ENCODE measurements at places on chromosomes 6 and 20.

DNA sequence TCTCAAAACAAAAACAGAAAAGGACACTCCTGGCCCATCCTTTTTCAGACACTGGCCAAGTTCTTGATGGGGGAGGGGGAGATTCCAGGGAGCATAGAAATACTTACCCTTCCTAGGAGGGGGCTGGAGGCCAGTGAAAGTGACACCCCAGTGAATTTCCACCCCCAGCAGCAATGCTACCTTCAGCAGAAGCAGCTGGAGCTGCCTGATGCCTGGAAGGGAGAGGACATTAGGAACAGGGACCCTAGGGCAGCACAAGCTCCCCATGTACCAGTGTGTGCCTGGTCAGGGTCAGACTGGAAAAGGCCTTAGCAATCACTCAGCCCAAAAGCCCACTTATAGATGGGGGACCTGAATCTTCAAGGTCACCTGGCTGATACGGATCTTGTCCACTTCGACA lies 2.4 kb downstream of the MICAL1 start:
- no peak for DNase-seq

DNA sequence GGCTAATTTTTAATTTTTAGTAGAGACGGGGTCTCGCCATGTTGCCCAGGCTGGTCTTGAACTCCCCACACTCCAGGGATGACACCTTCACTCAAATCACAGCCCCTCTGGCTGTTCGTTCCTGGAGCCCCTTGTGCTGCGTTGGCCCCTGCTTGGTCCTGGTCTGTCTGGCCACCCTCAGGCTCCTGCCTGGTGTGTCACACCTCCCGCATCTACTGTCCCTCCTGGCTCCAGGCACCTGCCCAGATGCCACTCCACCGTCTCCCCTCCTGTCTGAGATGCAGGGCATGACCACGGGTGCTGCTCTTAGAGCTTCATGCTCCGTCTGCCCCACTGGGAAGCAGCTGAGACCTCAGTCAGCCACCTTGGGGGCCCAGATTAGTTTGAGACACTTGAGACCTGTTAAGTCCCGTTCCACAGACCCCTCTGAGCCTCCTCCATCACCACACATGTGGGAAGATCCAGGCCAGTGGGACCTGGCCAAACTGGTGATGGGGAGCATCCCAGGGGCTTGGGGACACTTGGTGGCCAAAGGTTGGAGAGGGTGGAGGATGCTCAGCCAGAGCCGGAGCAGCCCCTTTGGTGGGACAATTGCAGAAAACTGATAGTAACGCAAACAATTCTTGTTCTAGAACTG lies 21.9 kb upstream of the NPBWR2 start:
- no peak for DNase-seq

DNA sequence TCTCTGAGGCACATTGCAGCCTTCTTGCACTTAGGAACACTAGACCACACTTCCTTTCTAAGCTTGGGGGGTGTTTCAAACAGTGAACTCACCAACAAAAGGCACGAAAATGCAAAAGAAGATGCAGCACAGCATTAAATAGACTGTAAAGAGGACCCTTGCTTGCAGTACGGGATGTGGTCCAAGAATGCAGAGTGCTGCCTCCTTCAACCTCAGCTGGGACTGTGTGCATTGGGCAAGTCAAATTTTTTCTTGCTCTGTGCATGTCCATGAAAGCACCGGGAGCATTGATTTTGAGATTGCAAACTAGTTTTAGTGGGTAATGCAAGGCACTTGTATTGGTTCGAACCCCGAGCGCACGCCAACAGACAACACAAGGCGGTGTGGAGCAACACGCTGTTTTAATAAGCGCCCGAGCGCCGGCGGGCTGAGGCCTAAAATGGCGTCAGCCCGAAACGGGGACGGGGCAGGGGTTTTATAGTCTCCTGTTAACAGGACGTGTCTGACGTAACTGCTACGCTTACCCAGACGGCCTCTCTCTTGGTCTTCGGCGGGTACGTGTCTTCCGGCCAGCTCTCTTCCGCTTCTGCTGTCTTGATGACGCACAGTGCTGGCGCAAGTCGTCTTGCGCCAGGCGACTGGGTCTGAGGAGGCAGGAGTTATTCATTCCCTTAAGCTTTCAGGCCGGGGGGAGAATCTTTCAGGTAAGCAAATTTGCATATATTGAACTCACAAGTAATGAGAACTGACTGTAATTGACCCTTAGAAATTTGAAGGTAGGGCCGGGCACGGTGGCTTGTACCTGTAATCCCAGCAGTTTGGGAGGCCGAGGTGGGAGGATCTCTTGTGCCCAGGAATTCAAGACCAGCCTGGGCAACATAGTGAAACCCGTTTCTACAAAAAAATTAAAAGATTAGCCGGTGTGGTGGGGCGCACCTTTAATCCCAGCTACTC lies 18.7 kb upstream of the ZFP64 start:
- no peak for DNase-seq

DNA sequence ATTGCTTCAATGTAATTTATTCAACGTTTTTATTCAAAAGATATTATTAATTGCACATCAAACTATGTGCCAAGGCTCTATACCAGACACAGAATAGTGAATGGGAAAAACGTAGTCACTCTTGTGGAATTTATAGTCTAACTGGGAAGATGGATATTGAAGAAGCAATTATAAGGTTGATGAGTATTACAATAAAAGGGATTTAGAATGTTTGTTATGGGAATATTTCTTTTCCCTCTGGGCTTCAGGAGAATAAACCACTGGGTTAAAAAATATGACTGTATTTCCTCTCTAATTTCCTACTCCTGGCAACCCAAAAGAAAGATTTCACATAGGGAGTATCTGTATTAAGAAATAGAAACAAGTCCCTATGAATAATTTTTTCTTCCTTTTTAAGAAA lies 25.1 kb upstream of the UTRN start:
- no peak for DNase-seq

DNA sequence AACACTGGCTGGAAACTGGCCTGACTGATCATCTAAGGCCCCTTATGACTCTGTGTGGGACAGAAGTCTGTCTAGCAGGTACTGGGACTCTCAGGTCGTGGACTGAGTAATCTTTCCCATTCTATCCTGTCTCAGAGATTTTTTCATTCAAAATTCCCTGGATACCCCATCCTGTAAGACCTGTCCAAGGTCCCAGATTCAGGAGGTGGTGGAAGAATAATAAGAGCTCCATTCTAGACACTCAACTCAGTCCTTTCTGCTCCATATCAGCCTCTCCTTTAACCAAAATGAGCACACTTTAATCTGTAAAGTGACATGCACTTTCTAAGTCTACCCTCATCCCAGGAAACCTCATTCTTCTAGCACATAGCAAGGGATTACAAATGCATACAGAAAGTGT lies 82.5 kb upstream of the MRPS10 start:
- DNase-seq = no peak

DNA sequence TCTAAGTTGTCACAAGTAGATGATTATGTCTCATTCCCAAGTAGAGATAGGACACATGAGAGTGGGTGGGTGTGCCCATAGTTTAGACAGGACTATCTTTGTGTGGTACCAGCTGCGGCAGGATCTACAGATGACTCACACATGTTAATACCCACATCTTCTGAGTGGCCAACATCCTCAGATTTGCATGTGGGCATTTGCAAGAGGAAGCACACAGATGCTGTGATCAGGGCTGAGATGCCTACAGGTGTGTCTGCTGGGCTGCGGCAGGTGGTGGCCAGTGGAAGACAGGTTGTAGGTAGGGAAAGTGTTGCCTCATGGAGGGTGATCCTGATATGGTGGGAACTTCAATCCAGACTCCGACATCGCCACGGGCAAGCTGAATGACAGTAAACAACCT lies 50.8 kb downstream of the UTRN start:
- DNase-seq = peak; percentile 73
